ENCODE measurements at places on chromosomes 4 and X. TPM values are rescaled to one million over a fixed set of nuclear protein-coding genes. Genes with fewer than 3 reads are reported as not detected.
A peak's percentile ranks its signal among the peaks of the same experiment; 100 is the strongest.

DNA sequence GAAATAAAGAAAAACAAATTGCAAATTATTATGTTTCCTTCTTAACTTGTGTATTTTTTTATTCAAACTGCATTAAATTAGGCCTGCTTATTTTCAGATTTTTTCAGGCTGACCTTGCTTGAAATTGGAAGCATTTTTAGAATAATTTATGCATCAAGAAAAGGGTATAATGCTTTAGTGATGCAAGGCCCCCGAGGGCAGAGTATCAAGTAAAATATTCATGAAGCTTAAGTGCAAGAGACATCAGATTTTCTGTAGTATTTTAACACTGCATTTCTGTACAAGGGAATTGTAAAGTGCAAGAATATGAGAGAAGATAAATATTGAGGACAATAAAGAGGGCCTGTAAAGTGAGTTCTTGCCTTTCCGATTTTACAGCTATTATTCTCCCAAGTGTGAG, 485.8 kb upstream of the ATOH1 start:
- no peak for DNase-seq

DNA sequence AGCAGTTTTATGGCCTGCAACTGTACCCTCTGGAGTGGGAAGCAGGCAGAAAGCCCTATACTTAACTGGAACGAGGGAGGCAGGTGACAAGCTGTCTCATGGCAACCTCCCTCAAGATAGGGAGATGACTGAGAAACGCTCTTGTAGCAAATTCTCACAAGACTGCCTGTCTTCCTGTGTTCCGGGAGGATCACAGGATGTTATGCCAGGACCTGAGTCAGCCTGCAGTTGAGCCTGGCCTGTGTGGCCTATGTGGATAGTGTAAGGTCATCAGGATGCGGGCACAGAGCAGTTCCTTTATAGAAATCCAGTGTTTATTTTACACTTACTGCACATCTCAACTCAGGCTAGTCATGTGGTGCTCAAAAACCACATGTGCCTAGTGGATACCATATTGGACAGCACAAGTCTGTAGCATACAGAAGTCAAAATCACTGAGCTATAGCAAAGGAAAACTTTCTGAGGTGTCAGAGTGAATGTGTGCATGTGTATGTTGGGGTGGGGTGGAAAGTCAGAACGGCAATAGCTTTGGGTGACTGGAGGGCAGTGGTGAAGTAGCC, 25.2 kb downstream of the TAF7L start:
- no peak for DNase-seq

GRCh38 chr4:168421671-168422070, 58.6 kb downstream of the DDX60L start:
- DNase-seq, result no peak

- DNase-seq, result no peak
Measured at GRCh38 chr4:30295652-30296051, 424.5 kb upstream of the PCDH7 start.

DNA sequence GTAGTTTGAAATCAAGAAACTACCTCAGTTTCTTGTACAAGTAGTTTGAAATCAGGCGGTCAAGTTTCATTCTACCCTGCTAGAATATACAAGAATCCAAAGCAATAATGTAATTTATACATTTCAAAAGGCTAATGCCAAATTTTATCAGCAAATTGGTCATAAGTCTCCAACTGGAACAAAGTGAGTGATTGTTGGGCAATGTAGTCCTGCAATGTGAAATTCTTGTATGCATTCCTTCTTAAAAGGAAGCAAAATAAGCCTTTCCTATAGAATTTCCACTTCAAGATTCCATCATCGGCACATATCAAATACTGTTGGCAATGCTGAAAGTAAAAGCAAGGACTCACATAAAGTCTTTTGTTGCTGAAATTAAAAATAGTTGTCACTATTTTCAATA, 334.9 kb downstream of the IL1RAPL1 start:
- no peak for DNase-seq

DNA sequence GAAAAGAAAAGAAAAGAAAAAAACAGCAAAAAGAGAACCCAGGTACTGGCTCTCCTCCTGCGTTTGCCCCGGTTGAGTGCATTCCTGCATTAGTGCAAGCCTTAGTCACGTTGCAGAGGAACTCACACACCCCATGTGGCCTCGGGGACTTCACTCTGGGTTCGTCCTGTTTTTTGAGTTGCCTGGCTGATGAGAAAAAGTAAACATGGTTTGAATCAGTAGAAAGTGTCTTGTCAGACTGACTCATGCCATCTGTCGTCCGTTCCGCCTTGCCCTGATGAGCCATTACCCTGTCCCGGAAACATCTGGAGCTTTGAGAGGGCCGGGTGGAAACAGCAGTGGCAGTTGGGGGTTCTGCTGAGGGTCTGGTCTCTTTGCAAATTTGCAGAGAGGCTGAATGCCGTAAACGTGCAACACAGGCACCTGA, 16.3 kb downstream of the CD99 start:
- no peak for DNase-seq

DNA sequence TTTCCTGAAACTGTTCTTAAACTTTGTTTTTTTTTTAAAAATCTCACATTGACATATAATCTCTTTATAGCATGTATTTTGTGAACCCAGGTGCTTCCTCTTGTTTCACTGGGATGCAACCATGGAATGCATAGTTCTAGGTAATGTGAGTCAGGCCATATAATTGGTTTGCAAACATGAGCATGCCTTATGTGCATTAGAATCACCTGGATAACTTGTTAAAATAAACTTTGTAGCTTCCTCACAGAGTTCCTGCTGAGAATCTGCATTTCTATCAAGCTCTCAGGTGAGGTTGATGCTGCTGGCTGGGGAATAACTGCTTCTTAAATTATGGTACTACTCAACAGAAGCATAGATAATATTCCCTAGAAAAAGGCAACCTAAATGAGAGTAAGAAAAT, 940.3 kb upstream of the LCORL start:
- no peak for DNase-seq

DNA sequence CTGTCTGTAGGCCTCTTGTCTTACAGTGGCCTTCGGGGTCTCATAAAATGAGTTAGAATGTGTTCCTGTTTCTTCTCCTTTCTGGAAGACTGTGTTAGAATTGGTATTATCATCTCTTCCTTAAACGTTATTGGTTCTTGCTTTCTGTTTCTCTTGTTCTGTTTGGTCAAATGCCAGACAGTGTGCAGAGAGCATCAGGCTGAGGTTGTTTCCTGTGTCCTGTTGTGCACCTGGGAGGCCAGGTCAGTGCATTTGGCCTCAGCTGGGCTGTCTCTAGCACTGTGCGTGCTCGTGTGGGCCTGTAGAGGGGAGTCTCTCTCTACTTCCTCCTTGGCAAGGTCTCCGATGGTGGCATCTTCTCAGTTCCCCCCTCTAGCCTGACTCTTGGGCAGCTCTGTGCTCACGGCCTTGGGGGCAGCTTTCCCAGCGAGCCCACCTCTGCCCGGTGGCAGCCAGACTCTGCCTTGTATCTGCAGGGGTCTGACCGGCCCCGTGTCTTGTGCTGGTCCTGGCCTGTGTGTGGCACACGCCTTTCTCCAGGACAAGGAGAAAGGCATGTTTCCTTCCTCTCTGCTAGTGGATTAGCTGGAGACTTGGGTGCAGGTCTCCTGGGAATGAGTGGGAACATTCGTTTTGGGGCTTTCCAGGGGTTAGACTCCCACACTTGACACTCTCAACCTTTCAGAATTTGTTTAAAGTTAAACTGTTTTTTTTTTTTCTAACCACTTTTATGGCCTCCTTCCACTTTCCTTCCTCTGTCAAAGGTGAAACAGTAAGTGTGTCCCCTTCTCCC, 62.3 kb downstream of the FAM193A start:
- DNase-seq, result peak; percentile 64

- no peak for DNase-seq
Measured at GRCh38 chr4:119626420-119626819, 2.2 kb downstream of the PDE5A start.

- DNase-seq, result no peak
Measured at GRCh38 chrX:29435396-29435795, 780.0 kb upstream of the MAGEB2 start.

GRCh38 chr4:137432446-137433311, 99.6 kb downstream of the PCDH18 start:
- no peak for DNase-seq

DNA sequence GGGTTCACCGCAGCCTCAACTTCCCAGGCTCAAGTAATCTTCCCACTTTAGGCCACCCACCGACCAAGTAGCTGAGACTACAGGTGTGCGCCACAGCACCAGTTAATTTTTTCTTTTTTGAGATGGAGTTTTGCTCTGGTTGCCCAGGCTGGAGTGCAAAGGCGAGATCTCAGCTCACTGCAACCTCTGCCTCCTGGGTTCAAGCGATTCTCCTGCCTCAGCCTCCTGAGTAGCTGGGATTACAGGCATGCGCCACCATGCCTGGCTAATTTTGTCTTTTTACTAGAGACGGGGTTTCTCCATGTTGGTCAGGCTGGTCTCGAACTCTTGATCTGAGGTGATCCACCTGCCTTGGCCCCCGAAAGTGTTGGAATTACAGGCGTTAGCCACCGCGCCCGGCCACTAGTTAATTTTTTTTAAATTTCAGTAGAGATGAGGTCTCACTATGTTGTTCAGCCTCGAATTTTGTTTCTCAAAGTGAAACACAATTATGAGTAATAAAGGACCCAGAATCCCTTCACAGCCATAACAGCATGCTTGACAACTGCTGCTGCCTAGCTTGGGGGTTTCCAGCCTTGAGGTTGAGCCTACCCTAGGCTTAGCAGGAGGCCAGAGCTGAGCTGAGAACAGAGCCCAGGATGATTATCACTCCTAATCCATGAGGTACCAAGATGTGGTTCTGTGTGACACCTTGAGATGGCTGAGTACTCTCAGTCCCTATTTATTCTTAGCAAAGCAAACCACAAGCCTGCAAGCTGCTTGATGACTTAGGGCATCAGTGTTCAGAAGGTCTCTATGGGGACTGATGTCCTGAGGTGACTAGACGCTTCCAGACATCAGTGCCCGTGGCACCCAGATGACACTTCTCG, 41.6 kb upstream of the NKRF start:
- DNase-seq, result no peak

- DNase-seq, result no peak
Measured at GRCh38 chr4:8347660-8348059, 78.1 kb downstream of the HTRA3 start.

GRCh38 chrX:66410806-66411205, 228.1 kb downstream of the EDA2R start:
- DNase-seq, result no peak

DNA sequence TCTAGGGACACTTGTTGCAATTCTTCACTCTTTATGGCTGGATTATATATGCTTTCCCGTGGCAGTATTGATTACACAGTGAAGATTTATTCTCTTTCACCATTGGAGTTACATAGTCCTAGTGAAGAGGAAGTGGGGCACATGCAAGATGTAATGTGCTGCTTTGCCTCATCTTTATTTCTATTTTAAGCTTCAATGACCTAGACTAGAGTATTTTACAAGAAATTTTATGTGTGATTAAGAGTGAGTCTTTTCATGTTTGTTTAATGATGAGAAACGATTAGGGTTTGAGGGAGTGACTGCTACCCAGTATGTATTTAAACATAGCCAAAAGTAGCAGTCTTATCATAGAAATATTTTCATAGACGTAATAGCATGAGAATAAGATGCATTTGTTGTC, 30.8 kb downstream of the DIAPH2 start:
- no peak for DNase-seq

DNA sequence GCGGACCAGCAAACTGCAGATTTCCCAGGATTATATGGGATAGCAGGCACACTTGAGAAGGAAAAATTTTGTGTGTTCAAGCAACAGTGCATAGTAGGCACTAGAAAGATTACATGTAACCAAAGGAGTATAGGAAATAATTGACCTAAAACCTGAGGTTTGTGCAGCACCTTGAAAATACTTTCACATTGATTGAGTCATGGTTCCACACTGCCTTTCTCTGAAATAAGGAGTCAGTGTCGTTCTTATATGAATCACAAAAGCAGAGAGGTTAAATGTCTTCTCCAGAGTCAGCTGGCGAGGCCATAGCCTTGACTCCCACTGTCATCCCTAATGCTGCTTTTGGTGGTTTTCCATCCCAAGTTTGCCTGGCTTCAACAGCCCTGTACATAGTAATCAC, 138.9 kb downstream of the SOWAHB start:
- DNase-seq, result no peak

- no peak for DNase-seq
Measured at GRCh38 chr4:1081689-1082040, 31.7 kb downstream of the RNF212 start.

GRCh38 chr4:182717788-182718583, 199.2 kb downstream of the DCTD start:
- DNase-seq, result no peak

DNA sequence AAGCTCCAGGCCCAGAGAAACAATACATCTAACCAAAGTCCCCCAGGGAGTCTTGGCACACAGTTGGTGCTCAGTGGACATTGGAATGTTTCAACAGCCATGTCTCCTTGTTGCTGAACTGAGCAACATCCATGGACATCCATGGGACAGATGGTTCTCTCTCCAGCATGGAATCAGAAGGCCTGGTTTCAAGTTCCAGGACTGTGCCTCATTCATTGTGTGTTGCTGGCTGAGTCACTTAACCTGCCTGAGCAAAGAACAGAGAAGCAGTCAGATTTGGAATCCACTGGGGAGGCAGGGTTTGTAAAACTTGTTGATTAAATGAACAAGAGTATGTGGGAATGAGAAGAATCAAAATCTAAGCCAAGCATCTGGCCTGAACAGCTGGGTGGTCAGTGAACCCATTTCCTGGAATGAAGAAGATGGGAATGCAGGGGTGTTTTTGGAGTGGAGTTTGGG, 147.9 kb downstream of the CHIC2 start:
- no peak for DNase-seq

- DNase-seq, result no peak
Measured at GRCh38 chr4:78592088-78592783, 40.7 kb downstream of the ANXA3 start.

DNA sequence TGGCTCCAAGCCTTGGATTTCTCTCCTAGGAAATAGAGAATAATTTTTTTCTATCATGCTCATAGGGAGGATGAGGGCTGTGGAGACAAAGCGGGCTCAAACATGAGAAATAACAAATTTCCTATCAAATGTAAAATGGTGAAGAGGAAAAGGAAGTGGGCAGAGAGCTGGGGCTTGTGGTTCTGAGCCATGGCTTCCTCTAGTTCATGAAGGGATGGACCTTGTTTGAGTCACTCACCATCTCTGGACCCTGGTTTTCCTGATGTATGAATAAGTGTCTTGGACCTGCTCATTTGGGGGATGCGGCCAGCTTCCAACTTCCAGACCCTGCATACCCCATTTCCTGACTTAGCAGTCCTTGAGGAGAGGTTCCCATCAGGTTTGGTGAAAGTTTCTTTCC, 63.0 kb downstream of the MSX1 start:
- DNase-seq, result no peak

GRCh38 chr4:110198435-110199416, at the start of gene ELOVL6:
TSS of gene ELOVL6 (minus strand) at chr4:110198615. CDS start at chr4:110198335, 280 bp downstream.
- peak; percentile 77 for DNase-seq

GRCh38 chrX:39946822-39947221, 150.9 kb downstream of the BCOR start:
- DNase-seq, result peak; percentile 0

The BLOC1S4 gene
- total RNA-seq, result 10.7 TPM

The PALLD gene
- 179 TPM for total RNA-seq

The CXXC4 gene
- total RNA-seq, result 0.61 TPM

The EPHA5 gene
- 0.20 TPM for total RNA-seq

The FAM9C gene
- not detected for total RNA-seq

The KLHL13 gene
- total RNA-seq, result 0.58 TPM

The FGF13 gene
- total RNA-seq, result 3.2 TPM

The TEX11 gene
- not detected for total RNA-seq

The CT45A10 gene
- total RNA-seq, result not detected

The FOXR2 gene
- total RNA-seq, result not detected

The DUSP9 gene
- total RNA-seq, result not detected

The SCLT1 gene
- 14.4 TPM for total RNA-seq

The ADGRG2 gene
- 1.8 TPM for total RNA-seq

The CCDC110 gene
- total RNA-seq, result 0.75 TPM

The SPANXA1 gene
- not detected for total RNA-seq

The NAP1L3 gene
- total RNA-seq, result 1.2 TPM

The USP46 gene
- total RNA-seq, result 15.4 TPM

The MND1 gene
- total RNA-seq, result not detected
